NCI-H2107 (cell line): ENCODE measurements at places on chromosomes 11 and 22.

DNA sequence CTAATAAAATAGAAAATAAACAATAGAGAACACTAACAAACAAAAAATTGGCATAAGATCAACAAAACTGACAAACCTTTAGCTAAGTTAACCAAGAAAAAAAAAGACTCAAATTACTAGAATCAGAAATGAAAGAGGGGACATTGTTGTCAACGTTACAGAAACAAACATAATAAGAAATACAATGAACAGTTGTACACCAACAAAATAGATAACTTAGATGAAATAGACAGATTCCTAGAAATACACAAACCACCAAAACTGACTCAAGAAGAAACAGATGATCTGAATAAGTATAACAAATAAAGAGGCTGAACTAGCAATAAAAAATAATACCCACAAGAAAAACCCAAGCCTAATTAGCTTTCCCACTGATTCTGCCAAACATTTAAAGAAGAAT is 34.7 kb upstream of the TMPRSS4 start:
- DNase-seq, result no peak

- DNase-seq, result no peak
Observed at GRCh38 chr11:78069465-78069864, 5.8 kb downstream of the THRSP start.

DNA sequence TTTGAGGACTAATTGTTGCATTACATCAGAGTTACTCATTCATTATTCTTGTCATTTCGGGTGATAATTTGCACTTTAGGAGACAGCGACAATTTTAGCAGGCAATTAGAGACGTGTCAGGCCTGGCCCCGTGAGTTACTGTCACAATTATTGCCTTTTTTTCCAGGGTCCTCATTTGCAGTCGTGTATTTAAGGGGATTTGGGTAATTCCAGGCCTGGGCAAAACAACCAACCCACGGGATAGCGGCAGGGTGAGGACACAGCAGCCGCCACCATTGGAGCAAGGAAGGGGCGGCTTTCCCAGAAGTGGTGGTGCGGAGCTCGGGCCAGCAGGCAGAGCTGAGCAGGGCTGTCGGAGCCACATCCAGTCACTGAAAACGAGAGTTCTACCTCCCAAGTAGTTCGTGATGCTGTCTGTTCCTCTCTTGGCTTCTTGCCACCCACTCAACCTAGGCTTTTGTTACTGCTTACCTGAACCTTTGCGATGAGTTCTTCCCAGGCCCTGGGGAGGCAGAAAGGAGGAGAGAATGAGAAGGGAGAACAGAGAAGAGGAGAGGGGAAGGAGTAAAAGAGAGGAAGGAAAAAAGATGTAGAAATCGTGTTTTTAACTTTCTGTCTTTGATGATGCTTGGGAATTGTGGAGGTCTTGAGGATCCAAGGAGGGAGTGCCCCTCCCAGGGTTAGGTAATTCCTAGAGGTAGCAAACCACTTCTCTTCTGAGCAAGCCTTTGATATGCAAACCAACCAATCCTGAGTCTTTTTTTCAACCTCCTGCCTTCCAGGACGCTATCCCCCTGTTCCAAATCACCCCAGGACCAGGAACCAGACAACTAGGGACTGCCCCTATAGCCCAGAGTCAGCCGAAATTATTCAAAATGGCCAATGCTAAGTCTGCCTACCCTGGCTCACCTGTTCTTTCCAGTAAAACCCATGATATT is 236.1 kb downstream of the MIAT start:
- DNase-seq, result no peak

DNA sequence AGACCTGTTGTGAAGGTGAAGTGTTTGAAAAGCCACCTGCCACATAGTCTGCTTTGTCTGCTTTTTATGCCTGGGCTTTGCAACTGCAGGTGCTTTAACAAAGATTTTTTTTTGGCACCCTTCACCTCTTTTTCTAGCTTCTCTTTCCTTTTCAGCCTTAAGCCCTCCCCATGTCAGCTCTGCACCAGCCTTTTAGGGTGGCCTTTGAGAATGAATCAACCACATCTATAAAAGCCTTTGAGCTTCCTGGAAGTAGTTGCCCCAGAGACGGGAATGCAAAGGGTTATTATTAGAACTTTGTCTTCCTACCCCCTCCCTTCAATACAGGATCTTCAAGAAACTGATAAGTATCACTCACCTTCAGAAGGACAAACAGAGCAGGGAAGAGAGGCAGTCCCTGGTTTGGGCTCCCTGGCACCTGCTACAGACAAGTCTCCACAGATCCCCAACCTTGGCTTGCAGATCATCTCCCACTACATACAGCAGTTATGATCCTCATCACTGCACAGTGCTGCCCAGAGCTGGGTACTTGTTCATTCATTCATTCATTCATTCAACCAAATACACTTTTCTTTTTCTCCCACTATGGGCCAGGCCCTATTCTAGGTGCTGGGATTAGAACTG is 8.0 kb downstream of the PVALB start:
- DNase-seq, result peak; percentile 55

DNA sequence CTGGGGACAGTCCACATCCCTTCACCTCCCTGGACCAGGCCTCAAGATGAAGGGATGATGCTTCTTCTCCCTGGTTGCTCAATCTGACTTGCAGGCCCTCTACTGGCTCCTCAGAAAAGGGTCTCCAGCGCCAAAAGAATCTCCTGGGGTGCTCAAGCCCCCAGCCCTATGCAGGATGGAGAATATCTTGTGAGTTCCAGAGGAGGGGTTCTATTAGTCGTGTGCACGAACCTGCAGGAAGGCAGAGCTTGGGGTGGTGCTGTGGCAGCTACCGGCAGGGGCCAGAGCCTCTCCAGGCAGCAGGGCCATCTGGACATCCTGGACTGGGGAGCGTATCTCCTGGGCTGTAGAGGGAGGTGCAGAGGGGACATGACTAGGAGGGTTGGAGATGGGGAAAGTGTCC is 1339.5 kb downstream of the BRD1 start:
- no peak for DNase-seq

- no peak for DNase-seq
Observed at GRCh38 chr11:66845143-66845875, 2.1 kb downstream of the RCE1 start.

GRCh38 chr11:116693102-116693570 is 79.7 kb downstream of the BUD13 start:
- DNase-seq, result no peak

GRCh38 chr22:27635852-27636251 is 165.7 kb downstream of the MN1 start:
- no peak for DNase-seq

DNA sequence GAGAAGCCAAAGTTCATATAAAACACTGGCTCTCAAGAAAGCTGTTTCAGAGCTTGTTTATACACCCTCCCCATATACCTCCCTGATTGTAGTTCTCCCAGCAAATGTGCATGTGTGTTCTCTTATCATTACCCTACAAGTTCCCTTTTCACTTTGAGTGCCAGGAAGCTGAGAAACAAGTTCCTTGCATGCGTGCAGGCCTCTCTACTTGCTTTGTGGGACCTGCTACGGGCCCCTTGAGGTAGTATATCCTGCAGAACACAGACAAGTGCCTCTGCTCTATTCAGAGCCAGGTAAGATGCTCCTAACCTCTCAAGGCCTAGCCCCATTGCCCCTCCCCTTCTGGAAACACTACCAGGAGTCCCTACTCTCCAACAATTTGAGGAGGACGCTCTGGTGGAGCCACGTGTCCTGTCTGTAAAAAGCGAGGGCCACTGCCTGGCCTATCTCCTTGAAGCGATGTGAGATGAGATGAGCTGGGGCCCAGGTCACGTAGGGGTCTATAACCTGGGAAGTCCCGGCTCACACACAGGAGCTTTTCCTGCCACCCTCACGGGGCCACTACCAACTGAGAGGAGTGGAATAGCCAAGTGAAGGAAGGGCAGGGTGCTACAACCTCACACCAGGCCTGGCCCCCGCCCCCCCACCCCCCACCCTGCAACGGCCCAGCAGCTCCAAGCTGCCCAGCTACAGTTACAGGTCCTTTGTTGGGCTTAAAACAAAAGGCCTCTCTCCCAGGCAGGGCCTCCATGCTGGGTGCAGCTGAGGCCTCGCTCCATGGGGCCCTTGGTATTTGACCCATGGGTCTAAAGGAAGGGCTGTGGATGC is 2.6 kb upstream of the ATP5MGL start:
- no peak for DNase-seq

DNA sequence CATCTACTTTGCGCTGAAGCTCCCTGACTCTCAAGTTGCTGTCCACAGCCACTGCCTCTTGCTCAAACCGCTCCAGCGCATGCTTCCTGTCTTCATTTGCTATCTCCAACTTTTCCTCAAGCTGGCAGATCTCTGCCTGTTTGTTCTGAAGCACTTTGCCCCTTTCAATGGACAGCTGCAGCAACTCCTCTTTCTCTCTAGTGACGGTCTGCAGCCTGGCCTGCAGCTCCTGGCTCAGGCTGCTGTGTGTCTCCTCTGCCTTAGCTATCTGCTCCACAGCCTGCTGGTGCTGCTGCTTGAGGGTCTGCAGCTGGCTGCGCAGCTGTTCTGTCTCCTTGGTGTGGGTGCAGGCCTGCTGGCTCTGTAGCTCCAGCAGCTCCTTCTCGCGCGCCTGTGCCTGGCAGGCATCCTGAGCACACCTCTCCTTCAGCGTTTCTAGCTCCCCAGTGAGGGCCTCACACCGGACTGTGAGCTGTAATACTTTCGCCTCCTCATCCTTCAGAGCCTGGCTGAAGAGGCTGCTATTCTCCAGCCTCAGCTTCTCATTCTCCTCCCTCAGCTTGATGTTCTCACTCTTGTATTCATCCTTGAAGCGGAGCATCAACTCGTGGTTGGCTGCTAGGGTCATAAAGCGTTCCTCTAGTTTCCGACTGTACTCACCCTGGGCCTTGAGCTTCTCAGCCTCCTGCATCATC is 723 bp downstream of the CCDC89 start:
- DNase-seq, result no peak

DNA sequence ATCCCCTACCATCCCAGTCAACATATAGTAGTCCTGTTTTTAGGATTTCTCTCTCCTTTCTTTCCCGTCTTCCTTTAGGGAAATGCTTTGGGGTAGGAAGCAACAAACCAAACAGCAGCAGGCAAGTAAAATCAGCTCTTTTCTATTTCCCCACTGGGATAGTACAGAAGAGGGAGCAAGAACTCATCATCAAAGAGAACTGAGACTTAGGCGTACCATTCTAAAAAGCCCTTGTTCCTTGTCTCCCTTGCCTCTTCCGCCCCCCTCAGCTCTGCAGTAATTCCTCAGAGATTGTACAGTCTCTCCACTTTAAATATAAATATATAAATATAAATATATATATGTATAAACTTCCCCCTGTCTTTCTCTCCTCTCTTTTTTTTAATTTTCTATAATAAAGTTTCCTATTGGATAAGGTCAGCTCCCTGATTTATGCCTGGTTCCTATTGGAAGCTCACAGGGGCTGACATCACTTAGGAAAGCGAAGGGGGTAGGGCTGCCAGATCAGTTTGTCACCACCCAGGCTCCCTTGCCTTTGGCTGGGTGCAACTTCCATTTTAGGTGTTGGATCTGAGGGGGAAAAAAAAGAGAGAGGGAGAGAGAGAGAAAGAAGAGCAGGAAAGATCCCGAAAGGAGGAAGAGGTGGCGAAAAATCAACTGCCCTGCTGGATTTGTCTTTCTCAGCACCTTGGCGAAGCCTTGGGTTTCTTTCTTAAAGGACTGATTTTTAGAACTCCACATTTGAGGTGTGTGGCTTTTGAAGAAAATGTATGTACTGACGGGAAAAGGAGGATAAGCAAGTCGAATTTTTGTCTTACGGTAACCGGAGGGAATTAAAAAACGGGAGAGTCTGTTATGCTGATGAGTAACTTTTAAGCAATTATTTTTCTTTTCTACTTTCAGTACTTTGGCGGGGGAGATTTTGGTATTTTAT is at the start of gene CTNND1:
CTNND1 (plus strand) TSS at position 502 of the 934 bp plus-strand sequence. CDS start 29,677 bp downstream, outside the sequence.
- DNase-seq, result peak; percentile 88

GRCh38 chr22:23294221-23294620 is 113.9 kb downstream of the BCR start:
- DNase-seq, result no peak

DNA sequence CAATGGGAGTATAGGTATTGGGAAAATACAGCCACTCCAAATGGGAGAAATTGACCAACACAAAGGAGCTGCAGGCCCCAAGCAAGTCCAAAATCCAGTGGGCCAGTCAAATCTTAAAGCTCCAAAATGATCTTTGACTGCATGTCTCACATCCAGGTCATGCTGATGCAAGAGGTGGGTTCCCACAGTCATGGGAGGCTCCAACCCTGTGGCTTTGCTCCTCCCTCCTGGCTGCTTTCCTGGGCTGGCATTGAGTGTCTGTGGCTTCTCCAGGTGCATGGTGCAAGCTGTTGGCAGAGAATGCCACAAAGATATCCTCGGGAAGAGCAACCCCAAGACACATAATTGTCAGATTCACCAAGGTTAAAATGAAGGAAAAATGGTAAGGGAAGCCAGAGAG is 80.8 kb downstream of the IGLL5 start:
- DNase-seq, result no peak

GRCh38 chr22:34960005-34960404 is 106.0 kb upstream of the ISX start:
- DNase-seq, result no peak

- DNase-seq, result no peak
Observed at GRCh38 chr11:126992804-126993111, 7.8 kb downstream of the KIRREL3 start.

GRCh38 chr11:46338636-46338987 is 8.7 kb upstream of the DGKZ start:
- DNase-seq, result no peak

DNA sequence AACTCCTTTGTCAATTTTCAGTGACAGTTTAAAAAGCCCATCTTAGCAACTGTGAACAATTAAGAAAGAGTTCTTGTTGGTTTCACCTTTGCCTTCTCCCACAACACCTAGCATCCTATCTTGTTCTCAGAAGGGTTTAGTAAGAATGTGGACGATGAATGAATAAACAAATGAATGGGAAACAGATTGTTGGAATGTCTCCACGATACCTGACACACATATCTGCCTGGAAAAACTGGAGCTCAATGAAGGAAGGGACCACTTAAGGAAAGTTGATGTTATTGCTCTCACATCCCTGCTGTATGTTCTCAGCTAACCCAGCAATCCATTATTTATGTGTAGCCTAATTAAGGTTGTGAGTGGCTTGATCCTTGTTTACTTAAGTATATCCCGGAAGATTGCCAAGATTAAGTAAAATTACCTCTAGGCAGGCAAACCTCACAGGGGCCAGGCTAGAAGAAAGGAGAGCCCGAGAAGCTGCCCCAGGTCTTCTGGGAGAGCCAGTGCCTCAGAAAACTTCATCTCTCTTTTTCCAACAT is 286.4 kb downstream of the NXPE2 start:
- DNase-seq, result no peak

DNA sequence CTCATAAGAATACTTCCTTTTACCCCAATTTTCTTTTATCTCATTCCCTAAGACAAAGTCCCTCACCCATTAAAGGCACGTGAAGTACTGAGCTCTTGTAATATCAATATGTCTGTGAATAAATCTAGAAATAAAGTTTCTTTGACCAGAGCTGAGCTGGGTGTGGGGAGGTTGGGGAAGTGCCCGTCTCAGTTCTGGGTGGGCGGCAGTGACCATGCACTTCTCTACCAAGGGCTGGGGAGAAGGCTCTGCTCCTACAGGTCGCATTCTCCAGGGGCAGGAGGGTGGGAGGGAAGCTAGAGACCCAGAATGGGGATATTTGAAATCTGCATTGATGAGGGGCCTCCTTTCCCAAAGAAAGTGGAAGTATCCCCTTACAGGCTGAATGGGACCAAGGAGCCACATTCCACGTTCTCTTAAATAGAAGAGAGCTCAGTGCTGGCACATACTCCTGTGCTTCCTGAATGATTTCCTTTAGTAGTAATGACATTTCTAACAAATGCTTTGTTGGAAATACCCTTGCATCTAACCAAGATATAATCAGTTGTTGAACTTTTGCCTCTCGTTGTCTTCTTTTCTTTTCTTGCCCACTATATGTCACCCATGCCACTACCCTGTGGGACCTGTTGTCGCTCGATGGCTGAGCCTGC is 16.1 kb downstream of the RBX1 start:
- DNase-seq, result no peak
